ENCODE measurements at places on chromosomes 3 and 15.

DNA sequence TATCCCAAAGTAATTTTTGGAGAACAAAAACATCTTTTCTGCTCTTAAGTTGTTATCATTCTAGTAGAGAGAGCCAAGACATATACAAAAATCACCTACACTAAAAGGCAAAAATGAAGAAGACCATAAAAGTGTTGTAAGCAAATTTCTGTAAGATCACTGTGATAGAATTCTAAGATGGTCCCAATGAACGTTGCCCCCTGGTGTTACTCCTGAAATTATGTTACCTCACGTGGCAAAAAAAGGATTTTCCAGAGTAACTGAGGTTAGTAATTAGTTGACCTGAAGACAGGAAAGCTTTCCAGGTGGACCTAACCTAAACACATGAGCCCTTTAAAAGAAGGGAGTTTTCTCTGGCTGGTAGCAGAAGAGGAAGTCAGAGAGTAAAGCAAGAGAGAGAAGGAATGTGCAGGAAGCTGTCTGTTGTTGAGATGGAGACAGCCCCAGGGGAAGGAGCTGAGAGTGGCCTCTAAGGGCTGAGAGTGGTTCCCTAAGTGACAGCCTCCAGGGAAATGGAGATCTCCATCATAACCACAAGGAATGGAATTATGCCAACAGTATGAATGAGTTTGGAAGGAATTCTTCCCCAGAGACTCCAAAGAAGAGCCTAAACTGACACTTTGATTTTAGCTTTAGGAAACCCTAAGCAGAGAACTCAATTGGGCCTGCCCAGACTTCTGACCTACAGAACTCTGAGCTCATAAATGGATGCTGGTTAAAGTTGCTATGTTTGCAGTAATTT is 205.9 kb downstream of the CD47 start:
- no peak for DNase-seq

DNA sequence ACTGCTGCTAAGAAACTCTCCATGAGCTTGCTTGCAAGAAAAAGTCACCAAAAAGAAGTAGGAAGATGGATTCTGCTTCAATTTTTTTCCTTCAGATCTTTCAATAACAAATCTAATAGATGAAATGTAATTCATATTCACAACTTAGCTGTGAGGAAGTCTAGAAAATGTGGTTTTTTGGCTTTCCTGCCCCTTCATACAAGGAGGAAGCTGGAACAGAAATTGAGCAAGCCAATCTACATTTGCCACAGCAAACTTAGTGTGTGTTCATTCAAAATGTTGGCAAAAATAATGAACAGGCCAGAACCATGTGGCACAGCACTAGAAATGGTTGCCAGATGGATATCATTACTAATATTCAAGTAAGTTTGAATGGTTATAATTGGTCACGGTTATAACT is 93.2 kb upstream of the NEDD4 start:
- DNase-seq = no peak

- DNase-seq = no peak
These were observed 3.7 kb upstream of the TF start for GRCh38 chr3:133742351-133743091.

GRCh38 chr15:92421976-92422375 is 28.3 kb downstream of the ST8SIA2 start:
- no peak for DNase-seq

- no peak for DNase-seq
These were observed 149.7 kb upstream of the IL12A start for GRCh38 chr3:159838938-159839337.

- DNase-seq = no peak
These were observed 53.4 kb downstream of the USP13 start for GRCh38 chr3:179706233-179706632.

- no peak for DNase-seq
These were observed 76.2 kb upstream of the PLCL2 start for GRCh38 chr3:16808393-16809107.

DNA sequence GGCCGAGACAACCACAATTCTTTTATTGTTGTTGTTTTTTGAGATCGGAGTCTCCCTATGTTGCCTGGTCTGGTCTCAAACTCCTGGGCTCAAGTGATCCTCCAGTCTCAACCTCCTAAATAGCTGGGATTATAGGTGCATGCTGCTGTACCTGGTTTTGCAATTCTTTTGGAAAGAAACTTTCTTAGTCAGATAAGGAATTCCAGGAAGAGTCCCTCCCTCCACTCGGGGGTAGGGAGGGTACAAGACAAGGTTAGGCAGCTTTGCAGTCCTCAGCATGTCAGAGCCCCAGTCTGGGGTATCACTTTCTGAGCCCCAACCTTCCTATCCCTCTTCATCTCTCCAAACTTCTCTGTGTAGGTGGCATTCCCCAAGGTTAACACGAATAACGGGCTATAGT is 33.8 kb upstream of the FURIN start:
- no peak for DNase-seq

DNA sequence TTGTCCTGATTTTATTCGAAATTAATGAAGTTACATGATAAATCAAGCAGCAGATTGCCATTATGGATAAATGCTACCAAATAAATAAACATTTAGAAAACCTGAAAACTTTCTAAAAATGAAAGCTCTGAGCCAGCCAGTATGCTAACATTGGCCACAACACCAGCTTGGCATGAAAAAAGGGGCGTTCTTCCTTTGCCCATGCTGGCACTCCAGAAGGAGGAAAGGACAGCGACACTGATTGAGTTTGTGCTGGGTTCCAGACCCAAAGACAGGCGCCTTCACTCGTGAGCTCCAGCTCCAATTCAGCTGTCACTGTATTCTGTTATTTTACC is 5.1 kb downstream of the STIMATE start:
- no peak for DNase-seq

- DNase-seq = no peak
These were observed 350.1 kb upstream of the AZI2 start for GRCh38 chr3:28698706-28699105.

GRCh38 chr3:27907148-27907547 is 185.0 kb upstream of the EOMES start:
- DNase-seq = no peak

DNA sequence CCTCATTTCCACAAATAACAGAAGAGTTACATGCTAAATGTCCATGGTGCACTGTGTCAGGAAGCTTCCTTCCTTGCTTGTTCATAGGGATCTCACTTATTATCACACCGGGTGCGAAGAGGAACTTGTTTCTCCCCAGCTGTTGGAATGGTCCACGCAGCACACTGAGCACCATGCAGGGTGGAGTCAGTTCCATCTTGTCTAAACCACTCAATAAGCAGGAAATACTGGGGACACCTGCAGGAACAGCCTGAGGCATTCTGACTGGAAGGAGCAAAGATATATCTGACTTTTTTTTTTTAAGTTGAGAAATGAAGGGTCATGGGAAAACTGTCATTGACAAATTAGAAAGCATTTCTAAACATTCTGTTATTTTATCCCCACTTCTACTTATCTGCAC is 70.0 kb upstream of the WDR72 start:
- DNase-seq = no peak

GRCh38 chr3:195259154-195259474 is 11.8 kb downstream of the XXYLT1 start:
- DNase-seq = no peak

DNA sequence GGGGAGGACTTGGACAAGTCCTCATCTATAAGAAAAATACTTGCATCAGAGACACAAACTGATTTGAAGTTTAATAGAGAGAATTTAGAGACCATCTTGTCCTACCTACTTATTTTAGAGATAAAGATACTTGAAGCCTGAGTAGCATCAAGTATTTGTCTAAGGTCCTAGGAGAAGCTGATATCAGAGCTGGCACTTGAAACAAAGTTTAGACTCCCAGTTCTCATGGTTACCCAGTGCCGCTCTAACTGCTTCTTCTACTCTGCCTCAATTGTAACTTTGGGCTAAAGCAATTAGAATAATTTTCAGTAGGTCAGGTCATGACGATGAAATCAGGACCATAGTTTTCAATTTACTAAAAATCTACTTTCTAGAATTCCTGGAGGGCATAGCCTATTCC is 123.9 kb upstream of the CADPS start:
- DNase-seq = no peak

GRCh38 chr15:92682741-92683510 is 27.4 kb upstream of the FAM174B start:
- DNase-seq = no peak

- DNase-seq = no peak
These were observed 451.9 kb downstream of the NLGN1 start for GRCh38 chr3:173849489-173849888.

DNA sequence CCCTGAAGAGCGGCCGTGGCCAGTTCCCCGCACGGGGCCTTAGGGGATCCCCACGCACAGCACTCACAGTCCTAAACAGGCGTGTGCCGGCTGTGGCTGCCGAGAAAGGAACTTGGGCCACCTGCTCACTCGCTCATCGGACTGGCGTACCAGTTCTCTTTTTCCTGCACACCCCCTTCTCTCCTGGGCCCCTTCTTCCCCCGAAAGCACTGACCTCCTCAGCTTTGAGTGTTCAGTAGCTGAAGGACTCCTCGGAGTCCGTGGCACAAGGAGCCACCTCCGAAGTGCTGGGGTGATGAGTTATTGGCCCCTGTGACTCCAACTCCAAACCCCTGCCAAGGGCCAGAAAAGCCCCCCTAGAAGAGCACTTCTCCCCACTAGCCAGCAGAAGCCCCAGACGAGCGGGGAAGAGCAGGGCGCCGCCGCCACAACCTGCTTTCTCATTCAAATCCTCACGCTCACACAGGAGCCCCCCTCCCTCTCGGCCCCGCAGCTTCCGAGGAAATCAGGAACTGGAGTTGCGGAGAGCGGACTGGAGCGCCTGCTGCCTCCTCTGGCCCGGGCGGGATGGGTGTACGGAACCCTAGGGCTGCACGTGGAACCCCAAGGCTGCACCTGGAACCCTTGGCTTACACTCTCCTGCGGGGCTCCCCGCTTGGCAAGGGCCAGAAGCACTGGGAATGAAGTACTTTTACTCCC is at the start of gene PLCH1:
TSS of gene PLCH1 (minus strand) at position 446 of the 699 bp plus-strand sequence. CDS start 40,847 bp downstream, outside the sequence.
- DNase-seq = no peak

GRCh38 chr3:187504435-187504834 is 136.2 kb downstream of the RTP4 start:
- DNase-seq = no peak

- no peak for DNase-seq
These were observed 12.8 kb downstream of the VILL start for GRCh38 chr3:38003371-38003816.

DNA sequence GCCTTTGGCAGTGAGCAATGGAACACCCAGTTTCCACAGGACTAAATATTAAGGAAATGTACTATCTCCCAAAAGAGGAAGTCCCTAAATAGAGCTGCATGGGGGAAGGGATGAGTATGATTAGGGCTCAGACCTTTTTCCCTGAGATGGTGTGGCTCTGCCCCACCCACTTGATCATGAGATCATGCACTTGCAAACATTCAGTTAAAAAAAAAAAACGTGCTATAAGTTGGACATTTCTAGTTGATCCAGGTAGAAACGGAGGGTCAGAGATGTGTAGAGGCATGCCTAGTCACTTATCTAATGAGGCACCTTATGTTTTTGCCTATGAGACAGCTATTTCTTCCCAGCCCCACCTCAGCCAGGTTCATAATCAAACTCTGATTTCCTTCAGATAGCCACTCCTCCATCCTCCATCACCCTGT is 24.5 kb upstream of the SSR3 start:
- no peak for DNase-seq

- no peak for DNase-seq
These were observed 156.7 kb downstream of the EPHA3 start for GRCh38 chr3:89264037-89264560.

GRCh38 chr15:74504418-74504817 is 36.6 kb upstream of the ARID3B start:
- no peak for DNase-seq

DNA sequence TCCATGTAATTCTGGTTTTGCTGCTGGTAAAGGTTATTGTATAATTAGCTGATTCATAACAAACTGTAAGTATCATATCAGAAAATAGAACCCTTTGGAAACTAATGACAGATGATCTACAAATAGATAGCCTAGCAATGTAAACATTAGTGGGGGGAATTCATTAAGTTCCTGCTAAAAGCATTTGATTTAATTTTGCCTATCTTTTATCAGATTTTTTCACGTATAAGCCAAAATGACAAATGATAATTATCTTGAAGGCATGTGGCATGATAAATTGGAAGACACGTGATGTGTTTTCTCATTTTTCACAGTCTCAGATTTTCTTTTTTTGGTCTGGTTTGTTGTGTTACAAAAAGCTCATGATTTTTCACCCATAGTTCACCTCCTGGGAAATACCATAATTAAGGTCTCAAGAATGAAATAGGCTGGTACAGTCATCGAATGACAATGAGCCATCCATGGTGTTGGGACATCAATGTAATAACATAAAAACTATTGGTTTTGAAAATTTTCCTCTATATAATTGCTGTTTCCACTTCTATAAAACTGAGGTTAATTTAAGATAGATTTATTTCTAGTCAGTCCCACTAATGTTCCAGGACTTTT is 325.9 kb upstream of the TBL1XR1 start:
- no peak for DNase-seq

DNA sequence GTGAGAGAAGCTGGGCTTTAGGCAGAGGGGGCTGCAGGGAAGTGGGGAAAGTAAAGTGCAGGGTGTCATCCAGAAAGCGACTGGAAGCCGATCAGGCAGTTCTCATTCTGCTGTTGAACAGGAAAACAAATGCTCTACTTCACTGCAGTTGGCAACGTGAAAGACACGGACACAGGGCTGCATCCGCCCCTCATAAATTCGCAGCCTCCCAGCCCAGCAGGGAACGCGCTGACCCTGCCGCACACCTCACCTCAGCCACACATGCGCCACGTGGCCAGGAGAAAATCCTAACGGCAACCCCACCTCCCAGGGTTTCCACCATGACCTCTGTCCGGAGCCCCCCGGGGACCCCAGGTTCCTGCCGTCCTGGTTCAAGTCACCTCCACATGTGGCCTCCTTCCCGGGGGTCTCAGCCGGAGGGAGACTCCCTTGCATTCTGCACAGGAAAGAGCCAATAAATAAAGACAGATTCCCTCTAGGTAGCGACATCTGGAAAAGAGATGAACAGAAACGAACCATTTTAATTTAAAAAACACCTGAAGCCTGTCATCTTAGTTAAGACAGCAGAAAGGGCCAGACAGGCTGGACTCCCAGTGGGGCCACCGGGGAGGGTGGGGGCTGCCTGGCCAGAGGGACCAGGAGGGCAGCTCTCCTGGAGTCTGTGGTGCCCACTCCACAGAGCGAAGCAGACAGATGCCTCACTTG is 118.7 kb downstream of the TMEM266 start:
- DNase-seq = no peak

DNA sequence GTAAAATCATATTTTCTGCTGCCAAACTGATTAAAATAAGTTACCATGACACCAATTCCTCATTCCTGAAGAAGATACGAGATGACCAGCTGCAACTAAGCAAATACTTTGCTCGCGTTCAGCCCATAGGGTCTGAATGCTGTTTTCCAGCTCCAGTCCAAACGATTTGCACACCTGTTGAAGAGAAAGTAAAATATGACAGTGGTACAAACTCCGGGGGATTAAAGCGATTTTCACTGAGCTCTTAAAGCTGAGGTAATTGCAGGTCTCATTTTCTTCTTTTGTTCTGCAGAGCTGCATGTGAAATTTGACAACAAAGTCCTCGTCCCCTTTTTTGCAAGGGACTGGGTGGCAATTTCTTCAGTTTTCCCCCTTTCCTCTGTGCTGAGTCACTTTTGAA is 118.4 kb downstream of the NR2F2 start:
- DNase-seq = no peak
